ENCODE measurements at places on chromosomes 13 and 19.

GRCh38 chr13:75579529-75579928 lies 29.9 kb downstream of the UCHL3 start:
- no peak for DNase-seq

- no peak for DNase-seq
Observed at GRCh38 chr13:108273429-108274118, 4.1 kb downstream of the TNFSF13B start.

- DNase-seq: no peak
Observed at GRCh38 chr13:40376867-40377535, 289.4 kb downstream of the FOXO1 start.

DNA sequence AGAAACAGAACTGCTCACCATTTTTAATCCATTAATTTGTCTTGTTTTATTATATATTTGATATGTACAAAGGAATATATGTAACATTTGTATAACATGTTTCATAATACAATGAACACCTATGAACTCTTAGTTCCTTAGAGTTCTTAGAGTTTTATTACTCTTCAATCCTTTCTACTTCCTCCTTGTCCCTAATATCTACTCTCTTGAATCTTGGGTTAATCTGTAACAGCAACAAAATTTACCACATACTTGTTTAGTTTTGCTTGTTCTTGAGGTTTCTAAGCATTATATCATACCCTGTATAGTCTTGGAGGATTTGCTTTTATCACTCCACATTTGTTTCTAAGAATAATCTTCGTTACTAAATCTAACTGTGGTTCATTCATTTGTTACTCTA lies 151.4 kb downstream of the PDS5B start:
- DNase-seq: no peak

- DNase-seq: no peak
Observed at GRCh38 chr13:75479102-75479740, 2.7 kb downstream of the TBC1D4 start.

GRCh38 chr19:39502640-39503417 lies 4.1 kb downstream of the DLL3 start:
- DNase-seq: peak; percentile 90

- DNase-seq: no peak
Observed at GRCh38 chr19:10653482-10653731, 739 bp upstream of the ILF3 start.

DNA sequence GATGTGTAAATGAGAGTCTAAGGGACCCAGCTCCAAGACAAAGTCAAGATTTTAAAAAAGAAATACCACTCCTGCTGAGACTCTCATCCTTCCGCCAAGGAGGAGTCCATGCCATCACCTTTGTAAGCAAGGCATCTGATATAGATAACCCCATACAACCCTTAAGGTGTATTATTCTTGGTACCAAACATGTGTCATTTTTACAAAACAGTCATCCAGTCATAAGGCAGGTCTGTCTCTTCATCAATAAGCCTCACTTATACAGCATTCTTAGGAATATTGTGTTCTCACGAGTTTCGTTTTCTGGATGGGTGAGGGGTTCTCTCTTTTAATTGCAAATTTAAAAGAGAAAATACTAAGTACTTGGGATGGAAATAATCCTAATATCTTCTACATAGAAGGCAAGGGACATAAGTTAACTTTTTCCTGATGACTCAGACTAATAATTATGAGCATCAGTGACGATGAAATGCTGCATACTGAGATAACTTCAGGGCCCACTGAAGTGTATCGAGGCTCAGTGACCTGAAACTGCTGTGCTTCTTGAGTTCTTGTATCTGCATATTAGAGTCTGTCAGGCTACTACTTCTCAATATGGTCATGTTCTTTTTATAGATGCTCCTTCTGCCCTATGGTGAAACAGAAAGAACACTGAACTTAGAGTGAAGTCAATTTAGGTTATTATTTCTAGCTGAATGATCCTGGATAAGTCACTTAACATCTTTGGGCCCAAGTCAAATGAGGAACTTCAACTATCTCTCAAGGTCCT lies 166.6 kb downstream of the KLF12 start:
- peak; percentile 96 for DNase-seq

DNA sequence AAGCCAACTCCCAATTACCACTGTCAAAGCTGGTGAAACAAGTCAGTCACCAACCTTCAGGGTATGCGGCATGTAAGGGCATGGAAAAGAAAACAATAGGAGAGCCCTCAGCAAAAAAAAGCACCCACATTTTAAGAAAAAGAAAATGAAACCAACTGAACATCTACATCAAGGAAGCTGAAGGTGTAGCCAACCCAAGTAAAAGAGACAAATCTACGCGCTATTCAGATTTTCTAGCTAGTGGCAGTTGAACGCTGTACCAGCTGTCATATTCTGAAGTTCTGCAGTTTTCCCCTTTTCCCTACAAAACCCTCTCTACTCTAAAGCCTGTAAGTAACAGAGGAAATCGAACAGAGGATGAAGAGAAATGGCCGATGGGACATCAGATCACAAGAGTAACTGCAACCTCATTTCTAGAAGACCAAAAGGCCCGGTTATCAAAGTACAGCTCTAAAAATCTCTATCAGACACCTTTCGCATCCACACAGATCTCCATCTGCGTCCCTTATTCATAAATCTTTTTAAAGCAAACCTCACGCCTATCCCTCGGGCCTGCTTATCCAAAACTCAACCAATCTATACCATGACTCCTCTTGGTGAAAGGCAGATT lies 1.4 kb downstream of the MYCBP2 start:
- DNase-seq: peak; percentile 62

GRCh38 chr19:5957170-5957569 lies 20.8 kb downstream of the RANBP3 start:
- no peak for DNase-seq

GRCh38 chr19:38496603-38497487 lies 63.4 kb downstream of the RYR1 start:
- DNase-seq: no peak

GRCh38 chr13:70849222-70849621 lies 741.0 kb upstream of the KLHL1 start:
- no peak for DNase-seq

Data from Karpas-422 (cell line).